MV-4-11 (cell line): ENCODE measurements at places on chromosomes 1 and 21.

GRCh38 chr1:66503841-66504470 lies 30.0 kb upstream of the SGIP1 start:
- peak; percentile 45 for DNase-seq

DNA sequence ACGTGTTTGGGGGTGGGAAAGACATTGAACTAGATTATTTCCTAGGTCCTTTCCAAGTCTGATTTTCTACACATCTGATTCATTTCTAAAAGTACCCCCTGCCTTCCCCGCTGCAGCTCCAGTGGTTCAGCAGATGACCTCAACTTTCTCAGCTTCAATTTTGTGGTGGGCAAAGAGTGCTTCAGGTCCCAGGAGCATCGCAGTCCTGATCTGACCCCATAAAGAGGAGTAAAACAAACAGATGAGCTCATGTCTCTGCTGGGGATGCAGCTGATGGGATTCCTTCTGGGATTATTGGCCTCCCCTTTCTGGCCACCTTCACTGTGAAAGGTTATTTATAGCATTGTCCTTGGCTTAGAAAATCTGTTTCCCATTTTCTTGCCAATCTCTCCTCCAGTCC lies 337.0 kb upstream of the PLXNA2 start:
- DNase-seq: no peak

GRCh38 chr1:93659822-93660503 lies 21.7 kb downstream of the BCAR3 start:
- no peak for DNase-seq

GRCh38 chr21:32538147-32538792 lies 47.1 kb downstream of the TCP10L start:
- no peak for DNase-seq

DNA sequence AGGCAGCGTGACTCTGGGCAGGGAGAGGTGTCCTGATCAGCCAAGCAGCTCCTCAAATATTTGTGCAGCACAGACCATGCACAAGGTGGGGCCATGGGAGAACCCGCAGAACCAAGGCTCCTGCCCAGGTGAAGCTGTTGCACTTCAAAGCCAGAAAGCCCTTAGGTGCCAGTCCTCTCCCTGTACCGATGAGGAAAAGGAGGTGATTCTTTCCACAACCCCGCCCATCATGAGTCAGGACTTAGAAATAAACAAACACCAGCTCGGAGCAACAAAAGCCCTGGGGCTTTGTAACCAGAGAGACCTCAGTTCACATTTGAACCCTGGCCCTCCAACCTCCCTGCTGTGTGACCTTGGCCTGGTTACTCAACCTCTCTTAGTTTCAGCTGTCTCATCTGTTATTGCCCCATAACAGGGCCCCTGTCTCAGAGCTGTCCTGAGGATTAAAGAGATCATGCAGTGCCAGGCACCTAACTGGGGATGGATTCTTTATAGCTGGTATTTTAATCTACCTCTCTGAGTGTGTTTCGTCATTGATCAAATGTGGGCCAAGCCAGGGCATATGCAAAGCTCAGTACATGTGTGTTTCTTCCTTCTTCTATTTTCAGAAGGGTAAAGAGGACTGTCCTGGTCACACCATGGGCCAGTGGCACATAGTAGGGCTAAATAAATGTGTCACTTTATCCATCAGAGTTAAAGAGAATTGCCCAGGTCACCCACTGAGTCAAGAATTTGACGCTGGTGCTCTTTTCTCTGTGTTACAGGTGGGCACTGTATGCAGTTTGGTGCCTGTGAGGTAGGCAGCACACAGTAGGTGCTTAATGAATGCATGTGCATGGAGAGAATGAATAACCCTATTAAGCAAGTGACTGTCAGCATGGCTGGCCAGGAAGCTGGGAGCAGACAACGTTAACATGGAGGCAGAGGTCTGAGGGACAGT lies 1.4 kb downstream of the LDLRAD1 start:
- peak; percentile 2 for DNase-seq

GRCh38 chr1:17561247-17561548 lies 21.7 kb downstream of the ARHGEF10L start:
- no peak for DNase-seq

GRCh38 chr1:160370561-160371345 lies 3.9 kb downstream of the NHLH1 start:
- DNase-seq: no peak

DNA sequence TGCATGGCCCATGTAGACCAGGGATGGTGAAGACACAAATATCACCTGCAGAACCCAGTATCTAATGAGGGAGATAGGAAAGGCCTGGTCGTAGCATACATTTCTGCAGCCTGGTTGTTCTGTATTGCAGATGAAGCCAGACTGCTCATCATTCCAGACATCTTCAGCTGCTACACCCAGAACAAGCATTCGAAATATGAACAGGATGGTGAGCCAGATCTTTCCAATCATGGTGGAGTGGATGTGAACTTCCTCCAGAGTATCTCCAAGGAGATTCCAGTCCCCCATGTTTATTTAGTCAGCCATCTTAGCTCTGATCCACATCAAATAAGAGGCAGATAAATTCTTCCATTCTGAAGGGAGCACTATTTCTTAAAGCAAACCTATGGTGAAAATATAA lies 2.7 kb upstream of the MYCBP start:
- no peak for DNase-seq

DNA sequence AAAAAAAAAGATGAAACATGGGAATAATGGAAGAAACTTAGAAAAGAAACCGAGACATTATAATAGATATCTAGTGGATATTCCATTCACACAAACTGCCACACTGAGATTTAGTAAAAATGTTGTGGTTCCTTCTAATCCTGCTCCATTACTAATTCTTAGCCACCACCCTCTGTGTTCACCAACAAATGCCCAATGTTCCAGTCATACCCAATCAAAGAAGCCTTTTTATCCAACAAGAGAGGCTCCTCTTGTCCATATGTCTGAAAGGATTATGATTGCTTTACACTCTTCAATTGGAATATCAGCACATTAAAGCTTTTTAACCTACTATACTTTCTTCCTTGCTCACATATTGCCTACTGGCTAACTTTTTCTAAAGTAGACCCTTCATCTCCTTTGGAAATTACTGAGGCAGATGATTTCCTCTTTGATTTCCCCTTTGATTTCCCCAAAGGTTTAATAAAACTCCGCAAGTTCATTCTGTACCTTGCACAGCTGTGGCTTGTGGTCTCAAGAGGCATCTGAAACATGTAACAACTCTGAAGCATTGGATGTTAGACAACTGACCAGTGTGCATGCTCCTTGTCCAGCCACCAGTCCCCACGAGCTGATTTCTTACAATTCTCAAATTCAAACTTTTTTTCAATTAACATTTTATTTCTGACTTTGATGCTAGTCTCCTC lies 305.6 kb upstream of the LYPLAL1 start:
- DNase-seq: no peak

DNA sequence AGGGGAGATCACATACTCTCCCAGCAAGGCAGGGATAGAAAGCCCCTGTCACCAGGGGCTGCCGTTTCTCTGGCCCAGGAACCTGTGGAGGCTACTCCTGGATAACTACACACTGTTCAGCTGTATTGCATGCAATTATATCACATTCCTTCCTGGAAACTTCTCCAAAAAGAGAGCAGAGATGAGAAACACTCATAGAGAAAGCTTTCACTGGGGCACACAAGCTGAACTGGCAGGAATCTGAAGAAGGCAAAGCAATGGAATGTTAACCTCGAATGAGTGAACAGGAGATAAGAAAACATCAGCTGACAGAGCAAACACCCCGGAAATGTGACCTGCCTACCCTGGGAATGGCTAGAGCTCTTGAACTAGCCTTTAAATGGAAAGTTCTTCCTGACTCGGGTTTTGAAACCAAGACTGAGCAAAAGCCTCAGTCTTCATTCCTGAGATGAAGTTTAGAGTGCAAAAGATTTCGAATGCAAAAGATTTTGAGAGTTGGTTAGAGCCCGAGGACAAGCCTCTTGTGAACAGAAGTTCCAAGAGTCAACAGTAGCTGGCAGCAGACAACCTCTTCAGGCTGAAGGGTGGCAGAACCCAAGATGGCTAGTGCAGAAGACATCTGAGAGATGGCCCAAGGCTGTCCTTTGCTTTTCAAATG lies 32.3 kb downstream of the CCN1 start:
- DNase-seq: no peak

- DNase-seq: no peak
These were observed 1458.0 kb downstream of the NCAM2 start for GRCh38 chr21:22456241-22456640.

GRCh38 chr1:248923352-248924338 lies 17.6 kb downstream of the PGBD2 start:
- peak; percentile 17 for DNase-seq

DNA sequence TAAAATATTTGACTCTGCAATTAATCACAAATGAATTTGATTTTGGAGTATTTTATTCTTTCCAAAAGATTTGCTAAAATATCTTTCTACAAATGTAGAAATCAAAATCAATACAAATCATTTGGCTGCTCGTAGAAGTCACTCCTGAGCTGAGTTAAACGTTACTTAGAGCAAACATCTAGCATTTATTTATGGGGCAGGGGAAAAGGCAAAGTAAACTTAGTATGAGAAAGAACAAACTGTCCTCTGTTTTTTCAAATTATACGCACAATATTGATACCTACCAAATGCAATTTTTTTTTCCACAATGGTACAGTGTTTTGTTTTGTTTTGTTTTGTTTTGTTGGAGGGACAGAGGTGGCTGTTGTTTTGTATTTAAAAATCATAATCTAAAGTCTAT lies 233.8 kb downstream of the TTLL7 start:
- DNase-seq: no peak

DNA sequence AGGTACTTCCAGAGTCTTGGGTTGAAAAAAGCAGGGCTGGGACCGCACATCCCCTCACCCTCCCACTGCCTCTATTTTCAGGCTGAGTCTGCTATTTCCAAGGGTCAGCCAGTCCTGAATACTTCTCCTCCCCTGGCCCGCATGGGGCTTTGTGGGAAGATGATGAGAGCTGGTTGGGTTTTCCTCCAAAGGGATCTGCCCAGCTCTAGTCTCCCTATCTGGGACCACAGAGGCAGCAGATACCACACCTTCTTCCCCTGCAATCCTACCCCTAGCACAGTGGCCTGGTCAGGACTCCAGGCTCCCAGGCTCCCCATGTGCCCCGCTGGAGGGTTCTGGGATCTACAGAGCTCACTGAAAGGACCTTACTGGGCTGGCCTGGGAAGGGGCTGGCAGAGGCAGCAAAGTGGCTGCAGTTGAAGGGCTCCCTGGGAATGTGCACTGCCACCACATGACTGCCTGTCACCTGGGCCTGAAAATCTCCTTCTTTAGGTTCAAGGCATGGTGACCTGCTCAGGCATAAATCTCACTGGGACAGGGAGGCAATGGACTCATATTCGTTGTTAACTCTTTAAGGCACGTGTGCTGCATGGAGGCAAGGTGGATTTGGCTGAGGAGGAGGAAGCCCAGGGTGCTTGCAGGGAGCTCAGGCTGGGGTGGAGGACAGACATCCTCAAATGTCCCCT lies 13.1 kb downstream of the CACNA1S start:
- no peak for DNase-seq

- no peak for DNase-seq
These were observed 166.4 kb upstream of the IRF2BP2 start for GRCh38 chr1:234776256-234776875.

GRCh38 chr1:99818063-99818699 lies 32.0 kb upstream of the AGL start:
- DNase-seq: peak; percentile 20

DNA sequence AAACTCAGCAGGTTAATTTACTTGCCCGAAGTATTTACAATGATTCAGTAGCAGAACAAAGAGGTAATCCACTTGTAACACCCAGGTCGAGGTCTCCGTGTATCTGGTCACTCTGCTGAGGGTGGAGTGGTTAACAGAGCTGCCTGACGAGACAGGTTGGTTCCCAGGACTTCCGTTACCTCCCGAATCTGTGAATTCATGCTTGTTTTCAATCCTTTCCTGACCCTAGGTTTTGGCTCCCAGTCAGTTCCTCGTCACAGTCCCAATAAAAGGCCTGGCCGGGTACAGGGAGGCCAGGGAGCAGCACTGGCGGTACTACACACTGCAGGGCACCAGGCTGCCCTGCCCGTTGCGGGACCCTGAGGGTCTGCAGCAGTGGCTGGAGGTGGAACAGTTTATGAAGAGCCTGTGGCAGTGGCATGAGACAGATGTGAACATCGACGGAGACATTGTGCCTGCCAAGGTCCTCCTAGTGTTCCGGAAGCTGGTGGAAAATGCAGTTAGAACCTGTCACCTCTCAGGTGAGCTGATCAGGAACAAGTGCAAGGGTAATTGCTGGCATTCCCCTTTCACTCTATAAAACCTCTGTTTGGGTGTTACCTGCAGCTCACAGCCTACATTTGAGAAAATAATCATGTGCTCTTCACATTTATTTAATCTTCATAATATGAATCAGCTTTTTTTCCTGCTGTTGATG lies 12.8 kb downstream of the MAB21L3 start:
- DNase-seq: no peak

- no peak for DNase-seq
These were observed 19.8 kb downstream of the PGM1 start for GRCh38 chr1:63612971-63613370.

DNA sequence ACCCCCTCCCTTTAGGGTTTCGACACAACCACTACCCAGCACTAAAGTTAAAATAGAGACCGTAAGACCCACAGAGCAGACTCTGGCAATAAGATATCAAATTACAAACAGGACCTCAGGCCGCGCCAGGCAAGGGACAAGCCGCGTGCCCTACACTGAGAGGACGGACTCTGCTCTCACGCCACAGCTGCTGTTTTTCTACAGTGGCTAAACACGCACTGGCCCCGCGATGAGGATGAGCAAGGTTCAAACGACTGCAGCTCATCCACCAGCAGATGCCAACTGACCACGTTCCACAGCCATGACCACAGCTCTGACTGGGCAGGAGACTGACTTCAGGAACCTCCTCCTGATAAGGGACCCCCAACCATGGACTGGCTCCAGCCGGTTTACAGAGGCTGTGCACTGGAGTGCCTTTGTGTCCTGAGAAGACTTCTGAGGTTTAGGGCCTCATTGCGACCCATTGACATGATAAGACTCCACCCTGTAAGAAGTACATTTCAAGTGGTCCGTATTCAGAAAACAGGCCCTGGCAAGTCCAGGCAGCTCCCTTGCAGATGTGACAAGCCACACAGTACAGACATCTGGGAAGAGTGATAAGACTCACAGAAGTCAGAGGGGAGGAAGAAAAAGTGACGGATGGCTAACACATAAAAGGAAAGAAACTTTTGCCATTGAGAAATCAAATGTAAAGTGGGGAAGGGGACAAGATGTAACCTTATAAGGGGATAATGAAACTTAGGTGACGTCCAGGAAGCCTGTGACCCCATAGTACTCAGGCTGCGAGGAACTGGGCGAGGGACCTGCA lies 1.5 kb upstream of the KRTAP10-6 start:
- DNase-seq: peak; percentile 31

DNA sequence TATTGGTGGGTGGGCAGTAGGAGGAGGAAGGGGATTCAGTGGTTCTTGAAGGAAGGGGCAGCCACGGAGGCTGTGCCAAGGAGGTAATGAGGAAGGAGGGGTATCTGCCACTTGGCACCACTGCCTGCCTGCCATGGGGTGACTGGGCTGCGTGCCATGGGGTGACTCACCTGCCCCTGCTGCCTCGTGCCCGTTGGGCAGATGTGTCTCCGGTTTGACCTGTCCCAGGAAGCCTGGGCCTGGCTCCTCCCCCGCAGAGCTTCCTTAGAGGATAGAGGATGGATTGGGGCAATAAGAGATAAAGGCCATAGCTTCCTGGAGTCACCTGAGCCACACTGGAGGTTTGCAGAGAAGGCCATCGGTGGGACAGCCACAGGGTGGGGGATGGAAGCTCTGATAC lies 1.7 kb downstream of the PADI3 start:
- DNase-seq: no peak

- no peak for DNase-seq
These were observed 22.7 kb downstream of the MATN1 start for GRCh38 chr1:30700528-30701257.

GRCh38 chr1:229121845-229122436 lies 149.0 kb upstream of the RAB4A start:
- DNase-seq: no peak
